Pancreas (tissue), 10 donors: ENCODE measurements at places on chromosomes 11 and 22. TPM values are rescaled to one million over a fixed set of nuclear protein-coding genes. Genes with fewer than 3 reads are reported as not detected.

DNA sequence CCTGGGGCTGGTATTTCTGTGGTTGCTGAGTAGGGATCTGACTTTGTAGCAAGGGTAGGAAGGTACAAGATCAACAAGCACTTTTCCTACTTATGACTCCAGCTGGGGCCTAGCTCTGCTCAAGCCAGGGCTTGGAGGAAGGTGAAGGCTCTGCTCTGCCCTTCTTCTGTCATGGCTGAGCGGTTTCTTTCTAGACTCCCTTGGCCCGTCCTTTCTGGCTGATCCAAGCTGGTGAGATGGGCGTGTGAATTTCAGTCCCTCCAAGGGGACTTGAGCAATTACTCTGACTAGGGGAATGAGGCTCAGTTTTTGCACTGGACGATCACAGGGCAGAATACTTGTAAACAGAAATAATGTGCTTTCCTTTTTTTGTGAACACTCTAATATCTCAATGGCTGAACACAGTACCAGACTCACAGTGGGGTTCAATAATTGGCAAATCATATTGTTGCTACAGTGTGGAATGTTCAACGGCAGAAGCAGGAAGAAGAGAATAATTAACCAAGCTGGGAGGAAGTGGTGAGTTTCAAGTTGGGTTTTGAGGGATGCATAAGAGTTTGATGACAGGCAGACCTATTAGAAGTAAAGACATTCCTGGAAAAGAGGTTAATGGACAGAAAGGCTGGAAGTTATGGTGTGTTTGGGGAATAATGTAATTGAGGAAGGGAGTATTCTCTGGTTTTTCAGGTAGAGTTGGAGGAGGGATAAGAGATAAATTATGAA lies 507.6 kb downstream of the MIAT start:
- H3K27ac ChIP-seq: no peak overlapping the region
- H3K4me3 ChIP-seq: no peak overlapping the region
- DNase-seq: no peak
- no peaks in the 10 kb centered on the region for H3K36me3 ChIP-seq
- H3K4me1 ChIP-seq: no peaks in the 10 kb centered on the region

- H3K4me1 ChIP-seq: no peaks in the 10 kb centered on the region
- no peak overlapping the region for H3K27ac ChIP-seq
- DNase-seq: no peak
- no peaks in the 10 kb centered on the region for H3K27me3 ChIP-seq
- H3K4me3 ChIP-seq: no peak overlapping the region
These were observed 141.6 kb downstream of the BUD13 start for GRCh38 chr11:116631201-116631600.

- no peaks in the 10 kb centered on the region for H3K36me3 ChIP-seq
- peaks cover 6% of the 10 kb centered on the region for H3K4me1 ChIP-seq
- no peak overlapping the region for H3K4me3 ChIP-seq
These were observed 43.4 kb downstream of the APOL5 start for GRCh38 chr22:35761037-35761436.

GRCh38 chr11:2846056-2846455 lies 39.5 kb downstream of the CDKN1C start:
- no peak for DNase-seq
- no peaks in the 10 kb centered on the region for H3K4me1 ChIP-seq
- H3K27ac ChIP-seq: no peak overlapping the region
- H3K36me3 ChIP-seq: no peaks in the 10 kb centered on the region
- H3K27me3 ChIP-seq: no peaks in the 10 kb centered on the region
- no peak overlapping the region for H3K4me3 ChIP-seq

The ALDH3B1 gene
- total RNA-seq: 8.4 TPM
